ENCODE measurements at places on chromosomes 7 and 10.

- DNase-seq, result no peak
Observed at GRCh38 chr7:110888641-110889040, 202.3 kb upstream of the LRRN3 start.

DNA sequence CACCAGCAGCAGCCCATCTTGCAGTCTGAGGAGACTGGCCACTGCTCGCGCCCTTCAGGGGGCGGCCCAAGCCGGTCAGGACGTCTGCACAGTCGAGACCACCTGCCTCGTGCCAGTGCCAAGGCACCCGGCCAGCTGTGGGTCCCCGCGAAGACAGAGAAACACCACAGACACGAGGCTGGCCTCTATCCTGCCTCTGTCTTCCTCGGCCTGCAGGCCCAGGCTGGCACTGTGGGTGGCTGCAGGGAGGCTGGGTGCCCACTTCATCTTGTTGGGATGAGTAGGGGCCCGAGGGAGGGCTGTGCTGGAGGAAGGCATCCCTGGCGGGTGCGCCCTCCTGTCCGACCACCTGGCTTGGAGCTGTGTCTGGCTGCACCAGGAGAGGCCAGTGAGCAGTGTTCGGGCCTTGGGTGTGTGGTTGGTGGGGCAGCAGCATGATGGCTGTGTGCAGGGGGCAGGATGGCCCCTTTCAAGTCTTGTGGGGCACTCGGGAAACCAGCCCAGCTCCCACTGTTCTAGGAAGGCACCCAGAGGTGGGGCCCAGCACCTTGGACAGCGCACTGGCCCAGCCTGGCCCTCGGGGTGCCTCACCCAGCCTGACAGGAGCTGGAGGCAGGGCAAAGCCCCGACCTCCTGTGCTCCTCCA lies 7.3 kb downstream of the DPYSL4 start:
- no peak for DNase-seq

- DNase-seq, result no peak
Observed at GRCh38 chr10:85647741-85648140, 718.9 kb downstream of the GRID1 start.

DNA sequence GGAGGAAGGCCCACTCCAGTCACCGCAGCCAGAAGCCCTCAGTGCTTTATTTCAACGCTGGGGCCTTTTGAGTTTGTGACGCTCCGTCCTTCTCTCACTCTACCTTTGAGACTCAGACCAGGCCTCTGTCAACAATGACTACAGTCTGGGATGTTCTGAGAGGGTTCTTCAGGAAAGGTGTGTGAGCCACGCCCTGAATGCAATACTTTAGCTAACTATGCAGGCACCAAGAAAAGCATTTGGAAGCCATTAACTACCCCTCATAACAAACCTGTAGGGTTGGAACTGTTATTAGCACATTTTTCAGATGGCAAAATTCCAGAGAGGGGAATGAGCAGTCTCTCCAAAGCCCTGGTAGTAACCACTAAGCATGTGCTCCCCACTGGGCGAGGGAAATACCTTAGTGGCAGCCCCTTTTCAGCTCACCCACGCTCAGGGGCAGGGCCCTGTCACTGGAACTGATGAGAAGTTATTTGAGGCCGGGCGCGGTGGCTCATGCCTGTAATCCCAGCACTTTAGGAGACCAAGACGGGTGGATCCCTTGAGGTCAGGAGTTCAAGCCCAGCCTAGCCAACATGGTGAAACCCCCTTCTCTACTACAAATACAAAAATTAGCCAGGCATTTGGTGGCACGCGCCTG lies 5.7 kb upstream of the ARPC1B start:
- DNase-seq, result no peak

DNA sequence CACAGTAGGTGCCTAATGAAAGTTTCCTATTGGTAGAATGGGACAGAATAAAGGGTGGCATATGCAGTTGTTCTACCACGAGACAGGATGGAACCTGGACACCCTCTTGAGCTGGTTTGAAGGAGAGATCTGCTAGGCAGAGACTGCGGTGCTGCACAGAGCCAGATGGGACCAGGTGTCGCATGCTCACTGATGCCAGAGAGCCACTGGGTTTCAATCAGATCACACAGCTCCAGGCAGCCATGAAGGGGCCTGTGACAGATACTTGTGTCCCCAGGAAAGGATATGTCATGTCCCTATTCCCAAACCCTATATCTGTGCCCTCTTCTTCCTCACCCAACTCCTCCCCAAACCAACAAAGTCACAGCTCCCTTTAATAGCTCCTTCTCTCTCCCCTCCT lies 235.7 kb downstream of the PRPF18 start:
- no peak for DNase-seq

GRCh38 chr7:80699045-80699638 lies 60.7 kb downstream of the CD36 start:
- no peak for DNase-seq

DNA sequence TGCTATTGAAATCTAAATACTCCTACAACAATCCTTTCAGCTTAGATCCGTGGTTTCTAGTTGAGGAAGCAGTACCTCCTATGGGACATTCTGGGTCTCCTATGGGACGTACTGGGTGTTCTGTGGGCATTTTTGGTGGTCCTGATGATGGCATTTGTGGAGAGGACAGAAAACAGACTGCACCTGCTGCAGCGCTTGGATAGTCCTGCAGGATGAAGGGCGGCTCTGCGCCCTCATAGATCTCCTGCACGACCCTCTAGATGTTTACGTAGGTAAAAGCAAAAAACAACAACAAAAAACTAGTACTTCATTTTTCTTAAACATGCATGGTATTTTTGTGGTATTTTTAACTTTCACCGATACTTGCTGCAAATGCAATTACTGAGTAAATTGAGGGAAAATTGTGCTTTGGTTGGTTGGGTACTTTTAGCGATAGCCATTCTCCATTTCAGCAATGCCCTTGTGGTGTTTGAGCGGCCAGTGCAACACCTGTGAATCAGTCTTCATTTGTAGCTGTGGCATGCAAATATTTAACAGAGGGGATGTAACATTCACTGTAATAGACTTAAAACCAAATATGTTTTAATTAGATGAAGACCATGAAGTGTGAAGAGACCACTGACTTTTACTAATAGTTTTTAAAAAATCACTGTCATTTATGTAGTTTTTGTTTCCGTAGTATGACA lies 461.2 kb downstream of the SDK1 start:
- no peak for DNase-seq

DNA sequence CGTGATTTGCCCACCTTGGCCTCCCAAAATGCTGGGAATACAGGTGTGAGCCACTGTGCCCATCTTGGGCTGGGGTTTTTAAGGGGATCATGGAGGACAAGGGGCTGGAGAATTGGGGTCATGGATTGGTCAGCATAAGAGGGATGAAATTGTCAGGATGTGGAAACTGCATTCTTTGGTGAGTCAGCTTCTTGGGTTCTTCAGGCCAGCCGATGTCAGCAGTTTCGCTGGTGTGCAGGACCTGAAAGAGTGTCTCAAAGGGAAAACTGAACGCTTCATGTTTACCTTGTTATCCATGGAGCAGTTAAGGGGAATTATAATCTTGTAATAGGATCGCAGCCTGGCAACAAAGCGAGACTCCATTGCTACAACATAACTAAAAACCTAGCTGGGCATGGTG lies 13.0 kb downstream of the GALNT17 start:
- no peak for DNase-seq
